Cortex of kidney (tissue), 1 donor: ENCODE measurements at places on chromosomes 4 and X.

DNA sequence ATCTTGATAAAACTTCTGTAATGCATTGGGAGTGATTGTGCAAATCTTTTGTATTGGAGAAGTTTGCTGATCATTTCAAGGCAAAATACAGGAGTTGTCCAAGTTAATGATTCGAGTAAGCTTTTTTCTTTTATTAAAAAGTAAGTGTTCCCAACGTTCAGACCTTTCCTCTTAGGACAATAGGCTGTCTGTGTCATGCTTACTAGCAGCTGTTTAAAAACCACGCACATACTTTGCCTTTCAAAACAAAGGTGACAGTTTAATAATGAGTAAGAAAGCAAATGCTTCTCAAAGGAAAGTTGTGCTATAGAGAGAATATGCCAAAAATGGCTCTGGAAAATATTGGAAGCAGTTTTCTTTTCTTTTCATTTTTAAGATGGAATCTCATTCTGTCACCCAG is 11.2 kb downstream of the TRAPPC11 start:
- no peak for DNase-seq

DNA sequence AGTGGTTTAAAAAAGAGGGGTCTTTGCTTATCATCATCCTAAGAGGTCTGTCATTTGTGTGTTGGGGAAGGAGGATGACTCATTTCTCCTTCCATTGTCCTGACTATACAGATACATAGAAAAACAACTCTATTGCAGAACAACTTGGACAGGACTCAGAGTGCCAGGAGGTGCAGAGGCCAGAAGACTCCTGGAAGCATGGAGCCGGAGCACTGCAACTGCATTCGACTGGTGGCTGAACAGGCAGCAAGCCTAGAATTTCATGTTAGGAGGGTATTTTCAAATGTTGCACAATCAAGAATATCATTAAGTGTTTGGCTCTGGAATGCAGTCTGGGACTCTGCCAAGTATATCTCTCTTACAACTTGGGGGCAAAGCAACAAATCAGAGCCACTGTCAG is 35.0 kb upstream of the MAML3 start:
- no peak for DNase-seq

DNA sequence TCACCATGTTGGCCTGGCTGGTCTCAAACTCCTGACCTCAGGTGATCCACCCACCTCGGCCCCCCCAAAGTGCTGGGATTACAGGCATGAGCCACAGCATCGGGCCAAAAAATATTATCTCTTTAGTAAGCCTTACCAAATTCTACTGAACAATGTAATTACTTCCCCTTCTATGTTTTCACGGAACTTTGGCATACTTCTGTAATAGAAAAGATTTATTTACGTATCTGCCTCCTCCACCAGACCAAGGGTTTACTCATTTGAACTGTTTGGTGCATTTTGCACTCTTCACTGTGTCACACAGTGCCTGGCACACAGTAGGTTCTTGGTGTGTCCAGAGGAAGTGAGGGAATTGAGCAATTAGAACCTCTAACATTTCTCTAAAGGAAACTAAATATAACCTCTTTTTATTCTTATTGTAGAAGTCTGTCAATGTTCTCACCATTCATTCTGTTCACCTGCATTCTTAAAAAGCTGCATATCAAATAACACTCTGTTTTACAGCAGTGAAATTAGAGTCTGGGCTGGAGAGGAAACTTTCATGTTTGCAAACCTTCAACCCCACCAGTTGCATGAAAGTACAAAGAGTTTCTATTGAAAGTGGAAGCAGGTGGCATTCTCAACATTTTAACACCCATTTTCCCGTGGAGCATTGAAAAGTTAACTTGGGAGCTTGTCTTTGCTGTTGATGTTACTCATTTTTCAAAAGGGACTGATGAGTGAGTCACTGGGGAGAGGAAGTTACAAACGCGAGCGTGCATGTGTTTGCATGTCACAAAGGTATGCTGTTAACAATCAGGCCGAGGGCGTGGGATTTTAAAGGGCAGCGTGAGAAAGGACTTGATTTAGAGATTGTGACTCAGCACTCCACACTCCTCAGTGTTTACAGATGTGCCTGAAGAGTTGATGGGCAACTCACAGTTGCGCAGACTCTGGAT is 314.1 kb downstream of the STK32B start:
- no peak for DNase-seq

DNA sequence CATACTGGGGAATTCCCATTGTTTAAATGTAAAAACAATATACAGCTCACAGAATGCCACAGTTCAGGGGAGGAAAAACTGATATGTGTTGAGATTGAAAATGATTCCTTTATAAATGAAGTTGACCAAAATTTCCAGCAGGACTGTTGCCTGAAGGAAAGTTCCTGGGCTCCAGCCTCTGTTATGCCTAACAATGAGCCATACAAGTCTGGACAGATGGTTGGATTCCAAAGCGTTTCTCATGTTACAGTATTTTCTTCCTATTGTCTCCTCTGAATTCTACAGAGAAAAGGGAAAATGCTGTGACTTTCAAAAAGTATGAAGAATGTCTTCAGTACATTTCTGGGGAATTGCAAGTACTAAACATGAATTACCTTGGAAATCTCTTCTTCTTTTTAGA is 73.3 kb downstream of the ALPK1 start:
- DNase-seq, result no peak

DNA sequence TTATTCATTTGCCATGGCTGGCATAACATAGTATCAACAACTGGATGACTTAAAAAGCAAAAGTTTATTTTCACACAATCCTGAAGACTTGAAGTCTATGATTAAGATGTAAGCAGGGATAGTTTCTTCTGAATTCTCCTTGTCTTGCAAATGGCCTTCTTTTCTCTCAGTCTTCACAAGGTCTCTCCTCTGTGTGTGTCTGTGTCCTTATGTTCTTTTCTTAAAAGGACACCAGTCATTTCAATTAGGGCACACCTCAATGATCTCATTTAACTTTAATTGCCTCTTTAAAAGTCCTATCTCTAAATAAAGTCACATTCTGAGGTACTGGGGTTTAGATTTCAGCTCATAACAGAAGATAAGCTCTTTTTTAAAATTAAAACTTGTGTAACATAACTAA is 399.7 kb downstream of the PABPC4L start:
- no peak for DNase-seq

DNA sequence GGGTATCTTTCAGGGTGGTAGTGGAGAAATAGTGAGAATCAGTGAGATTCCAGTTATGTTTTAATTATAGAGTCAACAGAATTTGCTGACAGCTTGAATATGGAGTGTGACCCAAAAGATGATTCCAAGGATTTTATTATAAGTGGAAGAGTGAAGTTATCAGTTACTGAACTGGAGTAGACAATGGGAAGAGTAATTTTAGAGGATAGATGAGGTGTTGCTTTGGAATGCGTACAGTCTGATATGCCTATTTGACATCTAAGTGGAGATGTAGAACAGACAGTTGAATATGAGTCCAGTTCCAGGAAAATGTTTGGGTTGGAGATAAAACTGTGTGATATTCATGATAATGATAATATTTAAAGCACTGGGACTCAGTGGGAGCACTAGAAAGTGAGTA is 174.2 kb downstream of the MAPK10 start:
- DNase-seq, result no peak

GRCh38 chrX:147550217-147550616 is 361.5 kb upstream of the FMR1 start:
- DNase-seq, result no peak

DNA sequence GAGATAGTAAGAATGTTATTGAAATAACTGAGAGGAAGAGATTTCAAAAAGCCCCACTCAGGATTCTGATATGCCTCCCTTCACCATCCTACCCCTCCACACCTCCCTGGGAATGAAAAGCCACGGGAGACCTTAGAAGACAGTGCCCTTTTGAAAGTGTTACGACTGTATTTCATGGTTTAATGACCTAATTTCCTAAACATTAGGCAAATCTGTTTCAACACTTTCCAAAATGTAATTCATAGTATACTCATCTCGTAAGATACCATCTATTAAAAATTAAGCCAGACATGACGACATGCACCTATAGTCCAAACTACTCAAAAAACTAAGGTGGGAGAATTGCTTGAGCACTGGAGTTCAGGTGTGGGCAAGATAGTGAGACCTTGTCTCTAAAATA is 106.3 kb downstream of the HNRNPD start:
- DNase-seq, result no peak

DNA sequence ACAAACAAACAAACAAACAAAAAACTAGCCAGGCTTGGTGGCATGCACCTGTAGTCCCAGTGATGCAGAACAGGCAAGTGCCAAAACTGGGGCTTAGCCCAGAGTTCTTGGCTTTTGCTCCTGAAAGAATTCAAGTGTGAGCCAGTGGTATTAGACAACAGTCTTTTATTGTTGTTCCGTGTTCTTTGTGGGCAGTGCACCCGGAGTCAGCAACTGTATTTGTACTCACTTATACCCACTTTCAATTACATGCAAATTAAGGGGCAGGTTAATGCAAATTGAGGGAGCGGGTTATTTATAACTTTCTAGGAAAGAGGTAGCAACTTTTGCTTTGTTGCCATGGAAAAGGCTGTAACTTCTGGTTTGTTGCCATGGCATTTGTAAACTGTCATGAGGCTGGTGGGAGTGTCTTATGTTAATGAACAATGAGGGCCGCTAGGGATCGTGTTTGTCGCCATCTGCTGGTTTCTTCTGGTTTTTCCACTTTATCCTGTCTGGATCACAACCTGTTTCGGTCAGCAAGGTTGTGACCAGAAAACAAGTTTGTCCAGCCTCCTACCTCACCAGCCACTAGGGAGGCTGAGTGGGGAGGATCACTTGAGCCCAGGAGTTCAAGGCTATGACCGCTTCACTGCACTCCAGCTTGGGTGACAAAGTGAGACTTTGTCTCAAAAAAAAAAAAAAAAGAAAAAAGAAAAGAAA is 88.8 kb upstream of the ESX1 start:
- no peak for DNase-seq

DNA sequence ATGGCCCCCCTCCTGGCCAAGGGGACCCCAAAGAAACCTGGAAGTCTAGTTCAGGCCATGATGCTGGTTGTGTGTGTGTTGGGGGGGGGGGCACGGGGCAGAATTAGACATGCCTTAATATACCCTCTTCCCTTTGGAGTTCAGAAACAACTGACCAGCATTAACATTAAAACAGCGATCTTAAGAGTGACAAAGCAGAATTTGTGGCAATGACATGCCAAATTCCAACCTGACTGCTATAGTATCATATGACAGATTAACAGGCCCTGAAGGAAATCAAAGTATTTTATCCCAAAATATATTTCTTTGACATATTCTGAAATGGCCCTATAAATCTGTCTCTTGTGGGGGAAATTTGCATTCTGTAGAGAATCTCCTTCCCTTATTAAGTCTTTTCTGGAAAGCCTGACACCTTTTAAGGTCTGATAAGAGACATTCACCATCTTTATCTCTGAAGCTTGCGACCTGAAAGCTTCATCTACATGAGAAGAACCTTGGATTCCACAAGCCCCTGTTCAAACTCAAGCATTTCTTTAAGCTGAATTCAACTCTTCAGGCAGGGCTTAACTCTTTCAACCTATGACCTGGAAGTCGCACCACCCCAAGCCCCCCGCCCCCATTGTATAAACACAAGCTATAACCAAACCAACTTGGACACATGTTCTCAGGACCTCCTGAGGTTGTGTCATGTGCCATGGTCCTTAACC is 40.2 kb downstream of the ABCB7 start:
- DNase-seq, result no peak

GRCh38 chrX:71616672-71617529 is 1.4 kb downstream of the CXCR3 start:
- no peak for DNase-seq

DNA sequence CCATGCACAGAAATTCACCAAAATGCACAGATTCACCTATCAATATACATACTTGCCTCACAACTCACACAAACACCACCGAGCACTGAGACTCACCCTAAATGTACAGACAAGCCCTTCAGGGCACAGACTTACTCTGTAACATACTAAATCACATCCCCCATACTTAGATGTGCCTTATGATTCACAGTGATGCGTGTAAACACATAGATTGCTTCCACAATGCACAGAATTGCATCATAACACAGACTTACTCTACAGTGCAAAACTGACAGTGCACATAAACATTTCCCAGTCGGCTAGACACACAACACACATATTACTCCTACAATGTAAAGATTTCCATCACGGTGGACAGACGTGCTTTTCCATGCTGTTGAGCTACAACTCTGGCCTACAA is 6.2 kb downstream of the LINC00632 start:
- DNase-seq, result no peak

DNA sequence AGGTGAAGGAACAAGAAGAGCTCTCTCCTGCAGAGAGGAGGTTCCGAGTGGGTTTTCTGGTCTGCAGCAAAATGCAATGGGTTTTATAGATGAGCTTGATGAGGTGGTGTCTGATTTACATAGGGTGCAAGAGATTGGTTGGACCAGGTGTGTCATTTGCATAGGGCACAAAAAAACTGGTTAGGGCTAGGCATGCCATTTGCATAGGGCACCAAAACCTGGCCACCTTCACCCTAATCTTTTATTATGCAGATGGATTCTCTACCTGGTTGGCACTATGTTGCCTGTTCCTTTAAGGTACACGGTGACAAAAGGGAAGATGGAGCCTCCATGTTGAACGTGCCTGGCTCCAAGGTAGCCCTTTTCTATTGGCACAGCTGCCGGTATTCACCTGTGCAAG is 94.5 kb upstream of the PRKX start:
- DNase-seq, result no peak

DNA sequence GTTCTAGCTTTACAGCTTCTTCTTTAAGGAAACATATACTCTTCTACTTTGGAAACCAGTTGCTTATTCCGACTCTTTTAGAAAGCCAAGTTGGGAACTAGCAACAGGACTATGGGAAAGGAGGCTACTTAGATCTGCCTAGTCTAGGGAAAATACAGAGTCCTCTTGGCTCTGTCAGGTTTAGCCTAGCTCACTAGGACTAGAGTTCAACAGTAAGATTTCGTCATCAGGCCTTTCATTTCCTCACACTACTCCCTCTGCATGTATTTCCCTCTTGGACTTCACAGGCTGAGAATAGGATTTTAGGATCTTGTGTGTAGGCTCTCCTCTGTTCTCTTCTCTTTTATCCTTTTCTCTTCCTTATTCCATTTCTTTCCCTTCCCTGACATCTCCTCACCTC is 409.8 kb downstream of the AR start:
- no peak for DNase-seq

- no peak for DNase-seq
Measured at GRCh38 chrX:7552760-7553159, 290.2 kb upstream of the VCX start.

DNA sequence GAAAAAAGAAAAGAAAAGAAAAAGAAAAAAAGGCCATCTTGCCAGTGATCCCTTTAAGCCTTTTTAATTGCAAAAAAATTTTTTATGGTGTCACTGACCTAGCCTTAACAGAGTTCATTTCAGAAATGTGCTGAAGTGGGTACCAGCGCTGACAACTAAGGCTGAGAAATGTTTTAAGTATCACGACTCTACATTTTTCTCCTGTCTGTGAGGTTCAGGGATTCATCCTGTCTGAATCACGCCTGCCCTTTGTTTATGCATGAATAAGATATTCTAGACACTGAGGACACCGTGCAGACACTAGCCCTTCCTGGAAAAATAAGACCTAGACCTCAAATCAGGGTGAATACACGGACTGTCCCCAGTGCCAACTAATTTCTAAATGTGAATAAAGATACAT is 154.4 kb upstream of the NOCT start:
- no peak for DNase-seq
